ENCODE measurements at places on chromosomes 4 and X.

- DNase-seq: no peak
Observed at GRCh38 chr4:140052050-140052449, 101.9 kb downstream of the MAML3 start.

GRCh38 chr4:179750374-179750773, 2308.1 kb upstream of the AGA start:
- DNase-seq: no peak

DNA sequence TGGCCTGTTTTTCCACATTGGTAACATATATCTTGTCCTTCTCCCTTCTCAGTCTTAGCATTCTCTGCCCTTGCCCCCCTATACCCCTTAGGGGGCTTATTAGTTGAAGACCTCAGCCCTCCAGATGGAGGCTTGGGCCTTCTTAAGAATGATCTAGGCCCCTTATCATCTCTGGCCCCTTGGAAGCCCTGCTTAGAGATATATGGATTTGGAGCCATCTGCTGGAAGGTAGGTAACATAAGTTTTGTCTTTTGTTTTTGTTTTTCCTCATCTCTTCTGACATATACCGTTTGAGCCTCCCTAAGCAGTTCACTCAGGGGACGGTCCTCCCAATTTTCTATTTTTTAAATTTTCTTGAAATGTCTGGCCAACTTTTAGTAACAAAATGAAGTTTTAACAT, 48.3 kb upstream of the NAP1L2 start:
- DNase-seq: no peak

DNA sequence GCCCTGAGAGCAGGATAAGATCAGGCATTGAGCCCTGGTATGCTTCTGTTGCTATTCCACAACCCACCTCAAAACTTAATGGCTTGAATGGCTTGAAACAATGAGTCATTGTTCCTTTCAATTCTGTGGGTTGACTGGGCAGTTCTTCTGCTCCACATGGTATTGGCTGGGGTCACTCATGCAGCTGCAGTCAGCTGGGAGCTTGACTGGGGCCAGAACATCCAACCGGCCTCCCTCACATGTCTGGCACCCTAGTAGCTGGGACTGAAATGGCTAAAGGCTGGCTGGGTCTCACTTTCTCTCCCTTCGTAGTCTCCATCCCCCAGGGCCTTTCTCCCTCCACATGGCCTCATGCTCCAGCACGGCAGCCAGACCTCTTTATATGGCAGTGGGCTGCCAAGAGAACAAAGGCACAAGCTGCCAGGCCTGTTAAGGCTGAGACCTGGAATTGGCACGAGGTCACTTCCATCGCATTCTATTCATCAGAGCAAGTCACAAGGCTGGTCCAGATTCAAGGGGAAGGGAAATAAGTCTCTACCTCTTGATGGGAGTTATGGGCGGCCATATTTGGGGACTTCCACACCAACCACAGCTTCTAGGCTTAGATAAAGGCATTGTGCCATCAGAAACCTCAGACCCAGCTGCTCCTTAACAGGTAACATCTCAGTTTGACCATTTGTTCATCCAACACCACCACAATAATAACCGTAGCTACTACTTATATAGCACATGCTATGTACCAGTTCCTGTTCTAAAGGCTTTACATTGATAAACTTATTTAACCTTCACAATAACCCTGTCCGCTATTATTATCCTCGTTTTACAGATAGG, 159.7 kb upstream of the ATP6AP2 start:
- DNase-seq: peak; percentile 37

GRCh38 chr4:94375364-94375763, 32.7 kb upstream of the HPGDS start:
- DNase-seq: no peak

DNA sequence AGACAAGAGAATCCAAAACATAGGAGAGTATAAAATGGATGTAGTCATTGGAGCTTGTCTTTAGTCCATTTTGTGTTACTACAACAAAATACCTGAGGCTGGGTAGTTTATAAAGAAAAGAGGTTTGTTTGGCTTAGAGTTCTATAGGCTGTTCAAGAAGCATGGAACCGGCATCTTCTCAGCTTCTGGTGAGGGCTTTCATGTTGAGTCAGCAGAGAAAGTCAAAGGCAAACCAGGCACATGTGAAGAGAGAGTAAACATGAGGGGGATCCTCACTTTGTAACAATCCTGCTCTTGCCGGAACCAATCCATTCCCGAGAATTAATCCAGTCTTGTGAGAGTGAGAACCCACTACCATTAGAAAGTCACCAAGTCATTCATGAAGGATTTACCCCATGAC, 8.1 kb upstream of the HCCS start:
- DNase-seq: no peak

DNA sequence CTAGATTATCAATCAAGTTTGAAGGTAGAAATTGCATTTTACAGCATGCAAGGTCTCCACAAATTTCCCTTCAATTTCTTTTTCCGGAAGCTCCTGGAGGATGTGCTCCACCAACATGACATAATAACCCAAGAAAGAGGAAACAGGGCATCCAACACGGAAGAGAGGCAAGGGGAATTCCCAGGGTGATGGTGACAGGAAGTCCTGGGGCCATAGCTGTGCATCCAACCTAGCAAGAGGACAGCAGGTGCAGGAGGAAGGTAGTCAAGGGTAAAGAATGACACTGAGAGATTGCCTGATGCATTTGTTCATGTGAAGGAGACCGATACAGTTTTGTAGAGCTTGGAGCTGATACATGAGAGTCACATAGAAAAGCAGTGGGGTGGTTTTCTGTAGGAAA, 115.7 kb upstream of the LSM6 start:
- DNase-seq: no peak

DNA sequence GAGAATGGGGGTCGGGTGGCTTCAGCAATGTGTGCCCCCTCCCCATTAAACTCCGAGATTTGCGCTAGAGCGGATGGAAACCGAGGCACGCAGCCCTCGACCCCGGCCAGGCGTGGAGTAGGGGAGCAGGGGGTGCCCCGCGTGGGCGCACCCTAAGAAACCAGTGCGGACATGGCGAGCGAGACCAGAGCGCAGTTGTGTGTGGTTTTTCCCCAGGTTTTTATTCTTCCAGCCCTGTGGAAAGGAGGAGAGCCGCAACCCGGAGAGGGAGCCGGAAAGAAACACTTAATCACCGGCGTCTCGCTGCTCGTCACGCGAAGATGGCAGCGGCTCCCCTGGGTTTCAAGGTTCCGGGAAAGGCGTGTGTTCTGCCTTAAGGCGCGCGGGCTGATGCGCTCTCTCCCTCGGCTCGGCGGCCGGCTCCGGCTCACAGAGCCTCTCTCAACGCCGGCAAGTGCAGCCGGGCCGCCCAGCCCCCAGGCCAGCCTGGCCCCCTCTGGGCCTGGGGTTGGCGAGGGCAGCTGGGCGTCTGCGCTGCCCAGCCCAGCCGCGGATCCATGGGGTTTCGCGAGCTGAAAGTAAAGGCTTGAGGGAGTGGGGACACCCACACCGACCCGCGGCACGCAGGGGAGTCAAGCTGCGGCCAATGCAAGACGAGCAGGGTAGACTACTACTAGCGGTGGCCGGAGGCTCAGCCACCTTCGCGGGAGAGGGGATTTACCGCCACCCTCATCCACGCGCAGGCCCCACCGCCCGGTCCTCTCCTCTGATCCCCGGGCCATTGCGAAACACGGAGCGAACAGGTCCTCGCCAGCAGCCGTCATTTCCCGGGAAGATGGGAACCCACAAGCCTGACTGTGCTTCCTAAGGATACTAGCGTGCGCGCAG, 74.0 kb upstream of the BCOR start:
- no peak for DNase-seq

GRCh38 chrX:111831343-111831742, 44.6 kb upstream of the TRPC5OS start:
- DNase-seq: no peak

- no peak for DNase-seq
Observed at GRCh38 chrX:53309837-53310236, 28.5 kb upstream of the IQSEC2 start.

DNA sequence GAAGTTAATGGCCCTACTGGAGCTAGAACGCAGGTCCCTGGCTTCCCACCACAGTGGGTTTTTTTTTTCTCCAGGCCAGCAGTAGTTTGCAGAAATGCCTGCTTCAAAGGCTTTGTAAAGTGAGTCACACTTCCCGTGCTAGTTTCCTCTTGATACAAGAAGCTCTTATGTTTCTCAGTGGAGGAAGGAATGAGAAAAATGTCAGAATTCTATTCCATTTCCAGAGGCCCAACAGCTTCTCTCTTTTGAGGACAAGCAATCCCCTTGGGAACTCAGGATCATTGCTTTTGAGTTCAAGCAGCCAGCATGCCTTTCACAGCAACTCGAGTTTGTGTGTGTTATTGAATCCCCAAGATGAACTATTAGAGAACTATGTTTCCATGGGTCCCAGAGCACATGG, 134.3 kb downstream of the GUCY2F start:
- no peak for DNase-seq

GRCh38 chrX:48835524-48836329, at the start of gene PCSK1N:
PCSK1N (minus strand) TSS chrX:48835610; CDS start chrX:48835532, 78 bp downstream.
- DNase-seq: no peak

DNA sequence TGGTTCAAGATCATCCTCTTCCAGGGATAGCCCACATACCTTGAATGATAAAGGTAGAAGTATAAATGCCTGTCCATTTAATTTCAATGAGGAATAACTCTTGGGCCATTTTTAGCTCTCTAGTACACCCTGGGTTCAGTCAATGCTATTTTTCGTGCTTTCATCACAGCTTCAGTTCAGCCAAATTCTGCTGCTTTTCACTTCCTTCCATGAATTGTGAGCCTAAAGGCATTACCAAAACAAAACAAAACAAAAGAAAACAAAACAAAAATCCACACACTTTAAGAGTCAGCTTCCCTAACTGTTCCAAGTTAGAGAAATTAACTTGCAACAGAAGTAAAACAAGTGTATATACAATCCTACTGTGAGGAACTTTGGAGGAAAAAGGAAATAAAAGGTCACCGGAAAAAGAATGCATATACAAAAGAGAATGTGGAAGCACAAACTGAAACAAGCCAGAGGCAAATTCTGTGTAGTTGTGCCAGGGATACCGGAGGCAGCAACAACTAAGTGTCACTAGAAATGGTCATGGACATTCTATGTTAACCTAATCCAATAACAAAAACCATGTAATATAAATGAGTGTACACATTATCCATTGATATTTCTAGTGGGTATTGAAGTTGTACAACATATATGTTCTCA, 423.1 kb downstream of the KCTD8 start:
- DNase-seq: no peak

- DNase-seq: no peak
Observed at GRCh38 chr4:80540349-80540748, 204.8 kb downstream of the CFAP299 start.

DNA sequence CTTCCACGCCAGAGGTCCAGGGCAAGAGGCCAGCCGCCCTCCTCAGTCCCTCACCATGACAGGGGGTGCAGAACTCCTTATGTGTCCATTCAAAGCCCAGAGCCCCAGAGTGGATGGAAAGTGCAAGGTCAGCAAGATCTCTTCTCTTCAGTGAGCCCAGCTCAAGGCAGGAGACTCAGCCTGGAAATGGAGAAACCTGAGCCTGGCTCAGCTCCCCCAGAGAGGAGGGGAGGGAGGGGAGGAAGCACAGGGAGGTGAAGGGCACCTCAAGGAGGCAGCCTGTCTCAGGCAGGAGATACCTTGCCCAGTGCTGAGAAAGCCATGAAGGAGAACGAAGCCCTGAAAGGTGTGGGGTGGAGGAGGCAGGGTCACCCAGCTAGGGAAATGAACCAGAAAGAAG, 121.8 kb upstream of the PJA1 start:
- DNase-seq: no peak

- no peak for DNase-seq
Observed at GRCh38 chr4:139844057-139844456, 178.4 kb downstream of the MGST2 start.

GRCh38 chrX:9249051-9249846, 215.3 kb upstream of the FAM9B start:
- DNase-seq: no peak

DNA sequence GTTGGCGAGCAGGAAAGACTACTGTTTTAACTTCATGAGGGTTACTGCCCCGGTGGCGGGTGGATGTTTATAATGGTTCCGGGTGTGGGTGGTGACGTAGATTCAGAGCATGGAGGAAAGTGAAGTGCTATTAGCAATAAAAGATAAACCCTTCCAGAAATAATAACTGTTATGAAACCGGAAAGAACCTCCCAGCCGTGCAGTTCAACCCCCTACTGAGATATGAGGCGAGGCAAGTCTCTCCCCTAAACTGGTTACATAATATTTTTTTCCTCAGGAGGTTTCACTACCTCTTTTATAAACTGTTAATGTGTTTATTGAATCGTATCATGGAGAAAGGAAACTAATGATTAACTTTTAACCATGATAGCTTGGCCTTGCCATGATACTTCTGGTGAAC, 33.9 kb upstream of the STIM2 start:
- DNase-seq: no peak

DNA sequence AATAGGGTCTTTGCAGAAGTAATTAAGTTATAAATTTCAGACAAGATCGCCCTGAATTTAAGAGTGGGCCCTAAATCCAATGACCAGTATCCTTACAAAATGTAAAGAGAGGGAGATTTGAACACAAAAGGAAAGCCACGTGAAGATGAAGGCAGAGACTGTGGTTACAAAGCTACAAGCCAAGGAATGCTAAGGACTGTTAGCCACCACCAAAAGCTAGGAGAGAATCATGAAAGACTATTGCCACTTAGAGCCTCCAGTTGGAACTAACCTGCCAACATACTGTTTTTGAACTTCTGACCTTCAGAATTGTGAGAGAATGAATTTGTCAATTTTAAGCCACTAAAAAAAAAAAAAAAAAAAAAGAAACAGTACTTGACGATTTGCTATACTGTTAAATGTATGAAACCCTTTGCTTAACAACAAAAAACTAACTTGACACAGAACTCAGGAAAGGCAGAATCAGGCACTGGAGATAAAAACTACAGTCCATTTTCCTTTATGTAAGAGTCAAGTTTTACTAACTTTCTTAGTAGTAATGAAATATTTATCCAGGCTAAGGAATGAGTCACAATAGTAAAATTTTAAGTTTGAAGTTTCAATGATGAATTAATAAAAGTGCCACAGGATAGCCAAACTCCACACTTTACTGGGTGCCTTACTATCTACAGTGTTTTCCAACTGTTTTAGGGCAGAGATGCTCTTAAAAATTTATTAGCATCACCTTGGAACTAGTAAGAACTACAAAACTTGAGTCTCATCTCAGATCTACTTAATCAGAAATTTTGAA, 25.1 kb downstream of the DHX15 start:
- DNase-seq: no peak

DNA sequence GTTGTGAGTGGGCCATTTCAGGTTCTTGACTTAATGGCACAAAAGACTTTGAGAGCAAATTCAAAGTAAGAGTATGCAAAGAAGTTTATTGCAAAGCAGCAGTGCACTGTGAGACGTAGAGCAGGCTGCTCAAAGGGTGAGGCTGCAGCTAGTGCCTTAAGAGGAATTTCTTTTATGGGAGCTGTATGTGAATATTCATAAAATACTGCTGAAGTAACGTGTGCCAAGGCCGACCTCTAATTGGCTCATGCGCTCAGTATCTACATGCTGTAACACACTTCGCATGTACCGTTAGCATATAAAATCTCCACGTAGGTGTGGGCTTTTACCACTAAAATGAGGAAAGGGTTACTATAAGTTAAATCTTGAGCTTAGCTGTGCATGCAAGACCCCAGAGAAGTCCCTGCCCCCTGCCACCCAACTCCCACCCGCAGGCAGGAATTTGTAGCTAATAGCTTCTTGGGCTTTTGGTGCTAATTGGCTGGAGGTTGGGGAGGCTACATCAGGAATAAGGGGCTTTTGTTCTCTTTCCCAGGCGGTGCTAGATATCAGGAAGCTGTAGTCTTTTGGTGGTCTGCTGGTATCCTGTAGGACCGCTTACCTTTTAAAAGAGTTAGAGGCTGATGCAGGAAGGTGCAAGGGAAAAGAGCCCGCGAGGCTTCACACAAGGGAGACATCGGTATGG, 47.6 kb downstream of the FSTL5 start:
- DNase-seq: no peak

- no peak for DNase-seq
Observed at GRCh38 chr4:166363198-166363597, 490.2 kb downstream of the TLL1 start.

All from NCI-H446 (cell line).